ENCODE measurements at places on chromosomes 5 and 9.

GRCh38 chr5:75053304-75054133 lies 1.2 kb upstream of the GCNT4 start:
- no peak for DNase-seq

DNA sequence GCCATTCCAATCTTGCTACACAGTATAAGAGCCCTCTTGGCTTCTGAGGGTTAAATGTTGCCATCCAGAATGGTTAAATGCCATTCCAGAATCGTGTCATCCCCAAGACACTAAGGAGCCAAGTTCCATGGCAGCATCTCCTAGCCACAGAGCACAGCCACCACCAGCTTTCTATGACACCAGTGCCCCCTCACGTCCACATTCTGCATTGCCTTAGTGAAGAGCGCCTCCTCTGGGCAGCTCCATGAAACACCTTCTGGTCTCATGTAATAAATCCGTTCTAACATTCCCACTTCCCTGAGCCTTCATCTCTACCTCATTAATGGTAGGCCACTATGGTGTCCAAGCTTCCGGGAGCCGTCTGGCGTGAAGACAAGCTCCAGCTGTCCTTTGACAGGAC lies 12.4 kb downstream of the CBY3 start:
- DNase-seq = peak; percentile 38

GRCh38 chr9:121328876-121329681 lies 41.0 kb downstream of the STOM start:
- no peak for DNase-seq

GRCh38 chr9:134432471-134432870 lies 106.2 kb downstream of the RXRA start:
- DNase-seq = no peak

DNA sequence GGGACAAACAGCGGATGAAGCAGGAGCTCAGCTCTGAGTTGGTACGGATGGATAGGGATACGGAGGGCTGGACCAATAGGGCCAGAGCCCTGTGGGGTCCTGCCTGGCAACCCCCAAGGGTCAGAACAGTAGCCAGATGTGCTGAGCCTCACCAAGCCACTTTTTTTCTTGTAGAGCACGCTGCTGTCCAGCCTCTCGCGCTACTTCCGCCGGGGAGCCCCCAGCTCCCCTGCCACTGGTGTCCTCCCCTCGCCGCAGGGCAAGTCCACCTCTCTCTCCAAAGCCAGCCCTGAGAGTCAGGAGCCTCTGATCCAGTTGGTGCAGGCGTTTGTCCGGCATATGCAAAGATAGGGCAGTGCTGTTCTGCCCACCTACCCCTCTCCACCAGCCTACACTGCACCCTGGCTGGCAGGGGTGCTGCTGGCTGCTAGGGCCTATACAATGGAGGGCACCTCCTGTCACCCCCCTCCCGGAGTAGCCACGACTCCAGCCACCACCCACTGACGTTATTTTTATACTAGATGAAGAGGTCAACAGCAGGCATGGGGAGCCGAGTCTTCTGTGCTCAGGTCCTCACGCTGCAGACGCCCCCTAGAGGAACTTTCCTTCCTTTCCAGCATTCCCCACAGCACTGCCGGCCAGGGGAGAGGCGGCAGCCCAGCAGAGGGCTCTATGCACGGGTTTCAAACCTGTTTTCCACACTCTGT lies 21.6 kb downstream of the SH3GLB2 start:
- DNase-seq = peak; percentile 35

DNA sequence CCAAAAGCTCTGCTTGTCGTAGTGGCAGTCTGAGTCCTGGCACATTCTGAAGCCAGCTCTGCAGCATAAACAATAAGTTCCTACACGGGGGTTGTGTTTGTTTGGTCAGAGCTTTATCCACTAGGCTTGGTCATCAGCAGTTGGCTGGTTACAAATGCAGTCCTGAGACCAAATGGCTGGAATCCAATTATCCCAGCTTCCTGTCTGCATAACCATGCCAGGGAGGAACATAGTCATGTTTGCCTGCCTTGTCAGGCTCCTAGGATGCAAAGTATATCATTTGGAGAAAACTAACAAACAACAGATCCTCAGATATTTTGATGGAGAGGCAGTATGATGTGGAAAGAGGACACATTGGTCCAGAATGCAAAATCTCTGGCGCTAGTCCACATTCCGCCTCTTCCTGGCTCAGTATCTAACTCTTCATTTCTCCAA lies 85.8 kb downstream of the FBXO38 start:
- no peak for DNase-seq

DNA sequence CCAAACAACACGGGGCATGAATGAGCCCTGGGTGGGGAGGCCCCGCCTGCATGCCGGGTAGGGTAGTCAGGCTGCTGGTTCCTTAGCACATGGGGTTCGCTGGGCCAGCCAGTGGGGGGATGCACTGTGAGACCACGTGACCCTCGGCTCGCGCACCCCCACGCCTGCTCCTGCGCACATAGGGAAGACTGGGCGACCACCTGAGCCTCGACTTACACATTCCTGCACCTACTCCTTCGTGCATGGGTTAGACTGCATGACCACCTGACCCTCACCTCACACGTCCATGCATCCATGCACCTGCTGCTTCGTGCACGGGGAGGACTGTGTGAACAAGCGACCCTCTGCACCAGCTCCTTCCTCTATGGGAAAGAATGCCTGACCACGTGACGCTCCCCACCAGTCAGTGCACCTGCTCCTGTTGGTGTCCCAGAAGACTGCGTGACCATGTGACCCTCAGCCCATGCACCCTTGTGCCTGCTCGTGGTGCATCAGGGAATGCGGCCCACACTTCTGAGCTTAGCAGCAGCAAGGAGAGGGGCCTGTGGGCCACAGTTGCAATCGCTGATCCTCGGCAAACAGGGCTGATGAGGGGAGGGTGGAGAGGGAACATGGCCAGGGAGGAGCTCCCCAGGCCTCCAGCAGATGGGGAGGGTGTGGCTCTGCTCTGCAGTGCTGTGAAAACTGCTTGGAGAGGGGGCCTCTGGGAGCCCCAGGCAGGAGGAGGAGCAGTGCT lies 18.1 kb downstream of the LPCAT1 start:
- no peak for DNase-seq

- DNase-seq = no peak
Observed at GRCh38 chr9:96299823-96300222, 2.2 kb downstream of the HSD17B3 start.

Data from stimulated activated CD4-positive, alpha-beta T cell treated with anti-CD3 and anti-CD28 coated beads, Interleukin-15, amount 100 ng/mL, for 48 hours (primary cell).